ENCODE measurements at places on chromosomes 5 and 9.
A peak's percentile ranks its signal among the peaks of the same experiment; 100 is the strongest.

DNA sequence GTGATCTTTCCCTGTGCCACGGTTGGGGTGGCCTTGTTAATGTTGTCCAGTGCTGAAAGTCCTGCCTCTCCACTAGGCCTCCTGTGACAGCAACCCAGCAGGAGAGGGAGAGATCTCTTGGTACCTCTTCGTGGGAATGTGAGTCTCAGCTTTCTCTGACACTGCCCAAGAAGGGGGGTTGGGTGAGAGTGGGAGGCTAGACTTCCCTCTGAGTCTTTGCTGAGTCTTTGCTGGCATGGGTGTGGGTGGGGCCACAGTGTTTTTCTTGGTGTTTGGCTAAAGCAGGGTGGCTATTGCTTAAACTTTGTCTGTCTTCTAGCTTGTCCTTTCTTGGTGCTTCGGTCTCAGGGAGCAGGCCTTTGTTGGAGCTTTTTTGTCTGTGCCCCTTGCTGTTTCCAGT, 145.6 kb downstream of the GNA14 start:
- no peak for DNase-seq

- DNase-seq: peak; percentile 53
Observed at GRCh38 chr9:2281803-2282185, 266.6 kb downstream of the SMARCA2 start.

GRCh38 chr5:176440927-176441706, 7.1 kb upstream of the FAF2 start:
- no peak for DNase-seq

GRCh38 chr9:134648701-134649530, 7.3 kb downstream of the COL5A1 start:
- peak; percentile 55 for DNase-seq

DNA sequence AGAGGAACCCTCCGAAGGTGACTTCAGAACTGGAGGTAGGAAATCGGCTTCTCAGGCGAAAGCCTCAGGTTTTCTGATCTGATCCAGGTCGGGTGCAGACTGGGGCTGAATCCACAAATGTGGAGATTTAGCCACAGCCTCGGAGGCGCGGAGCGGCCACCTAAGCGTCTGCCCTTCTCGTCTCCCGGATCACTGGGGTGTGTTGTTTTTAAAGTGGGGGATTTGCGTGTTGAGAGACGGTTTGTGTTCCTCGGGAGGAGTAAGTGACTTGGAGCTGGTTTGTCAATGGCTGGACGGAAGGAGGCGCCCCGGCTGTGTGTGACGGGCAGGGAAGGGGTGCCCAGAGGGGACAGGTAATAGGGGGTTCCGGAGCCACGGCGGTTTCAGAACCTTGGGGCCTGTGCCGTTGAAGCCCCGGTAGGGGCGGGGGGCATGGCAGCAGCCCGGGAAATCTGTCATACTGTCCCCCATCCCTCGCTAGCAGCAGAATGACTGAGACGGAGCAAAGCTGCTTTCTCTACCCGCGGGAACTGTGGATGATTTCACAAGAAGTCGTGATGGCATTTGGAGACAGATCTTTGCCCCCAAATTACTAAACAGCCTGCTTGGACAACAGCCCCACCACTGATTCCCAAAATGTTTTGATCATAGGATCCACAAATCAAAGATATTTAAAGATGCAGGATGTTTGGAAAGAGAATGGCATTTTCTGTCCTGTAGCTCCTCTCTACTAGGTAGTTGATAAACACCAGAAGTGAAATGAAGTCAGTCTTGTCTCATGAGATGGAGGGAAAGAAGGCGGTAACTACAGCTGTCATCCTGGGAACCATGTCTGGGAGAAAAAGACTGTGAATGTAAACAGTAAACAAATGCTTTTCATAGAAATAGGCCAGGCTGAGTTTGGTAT, 216.5 kb downstream of the PDZD2 start:
- DNase-seq: no peak

- no peak for DNase-seq
Observed at GRCh38 chr5:179195561-179196404, 135.6 kb downstream of the ZNF354C start.

GRCh38 chr5:58317009-58317408, 142.9 kb downstream of the PLK2 start:
- DNase-seq: no peak

- no peak for DNase-seq
Observed at GRCh38 chr5:17219992-17220391, 2.6 kb downstream of the BASP1 start.

Data from brain microvascular endothelial cell (primary cell).